Posterior vena cava (tissue), 2 donors: ENCODE measurements at places on chromosomes 2 and 18.
A peak's percentile ranks its signal among the peaks of the same experiment; 100 is the strongest.

GRCh38 chr2:142840436-142840835 lies 37.0 kb upstream of the KYNU start:
- no peak for DNase-seq

DNA sequence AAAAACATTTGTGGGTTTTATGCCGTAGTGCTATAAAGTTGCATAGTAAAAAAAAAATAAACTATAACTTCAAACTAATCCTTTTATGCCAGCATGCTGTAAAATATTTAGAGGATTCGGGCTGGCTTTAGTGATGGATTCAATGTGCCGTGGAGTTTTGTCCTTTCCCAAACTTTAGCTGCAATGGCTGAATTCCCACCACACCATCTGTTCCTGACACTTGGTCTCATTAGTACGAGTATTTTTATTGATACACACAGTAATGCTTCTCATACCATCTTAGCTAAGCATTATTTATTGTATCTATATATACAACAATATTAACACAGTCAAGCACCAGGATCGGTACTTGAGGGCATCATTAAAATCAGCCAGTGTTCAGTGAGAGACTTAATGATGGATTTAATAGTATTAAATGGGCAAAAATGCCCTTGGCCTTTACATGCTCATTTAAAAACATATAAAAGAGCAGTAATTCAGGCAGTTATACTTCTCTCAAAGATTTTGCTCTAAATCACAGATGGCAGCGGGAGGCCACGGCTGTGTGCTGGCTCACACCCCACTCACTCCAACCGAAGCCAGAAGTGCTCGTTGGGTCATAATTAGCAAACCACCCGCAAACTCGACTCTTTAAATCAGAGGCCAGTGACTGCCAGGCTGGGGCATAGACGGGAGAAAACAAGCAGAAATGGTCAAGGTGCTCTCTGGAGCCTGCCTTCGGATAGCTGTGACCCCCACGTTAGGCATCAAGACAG lies 297.0 kb upstream of the REV1 start:
- no peak for DNase-seq

GRCh38 chr2:46803911-46804670 lies 111.5 kb downstream of the MCFD2 start:
- no peak for DNase-seq

DNA sequence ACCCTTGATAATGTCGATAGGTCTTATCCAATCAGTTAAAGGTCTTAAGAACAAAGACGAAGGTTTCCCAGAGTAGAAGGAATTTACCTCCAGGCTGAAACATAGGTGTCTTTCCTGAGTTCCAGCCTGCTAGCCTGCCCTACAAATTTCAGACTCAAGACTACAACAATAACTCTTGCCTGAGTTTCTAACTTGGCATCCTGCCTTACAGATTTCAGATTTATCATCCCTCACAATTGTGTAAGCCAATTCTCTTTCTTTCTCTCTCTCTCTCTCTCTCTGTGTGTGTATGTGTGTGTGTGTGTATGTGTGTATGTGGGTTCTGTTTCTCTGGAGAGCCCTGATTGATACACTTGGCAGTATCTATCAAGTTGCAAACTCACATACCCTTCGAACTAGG lies 37.2 kb upstream of the B4GALT6 start:
- no peak for DNase-seq

GRCh38 chr2:132953771-132954170 lies 283.8 kb upstream of the LYPD1 start:
- DNase-seq: no peak

DNA sequence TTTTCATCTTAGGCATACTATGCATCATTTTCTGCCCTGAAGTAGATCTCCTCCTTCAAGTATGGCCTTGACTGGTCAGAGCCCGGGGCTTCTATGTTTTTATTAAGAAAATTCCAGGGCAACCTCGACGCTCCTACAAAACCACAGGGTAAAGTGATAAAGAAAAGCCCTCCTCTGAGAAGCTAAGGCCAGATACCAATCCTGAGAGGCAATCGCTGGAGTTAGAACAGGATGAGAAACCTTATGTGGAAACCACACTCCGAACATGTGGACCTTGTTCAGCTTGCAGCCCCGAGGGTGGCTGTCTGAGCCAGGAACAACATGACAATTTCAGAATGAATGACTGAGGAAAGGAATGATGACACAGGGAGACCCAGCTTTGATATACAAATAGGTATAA lies 35.6 kb downstream of the RMC1 start:
- DNase-seq: no peak

DNA sequence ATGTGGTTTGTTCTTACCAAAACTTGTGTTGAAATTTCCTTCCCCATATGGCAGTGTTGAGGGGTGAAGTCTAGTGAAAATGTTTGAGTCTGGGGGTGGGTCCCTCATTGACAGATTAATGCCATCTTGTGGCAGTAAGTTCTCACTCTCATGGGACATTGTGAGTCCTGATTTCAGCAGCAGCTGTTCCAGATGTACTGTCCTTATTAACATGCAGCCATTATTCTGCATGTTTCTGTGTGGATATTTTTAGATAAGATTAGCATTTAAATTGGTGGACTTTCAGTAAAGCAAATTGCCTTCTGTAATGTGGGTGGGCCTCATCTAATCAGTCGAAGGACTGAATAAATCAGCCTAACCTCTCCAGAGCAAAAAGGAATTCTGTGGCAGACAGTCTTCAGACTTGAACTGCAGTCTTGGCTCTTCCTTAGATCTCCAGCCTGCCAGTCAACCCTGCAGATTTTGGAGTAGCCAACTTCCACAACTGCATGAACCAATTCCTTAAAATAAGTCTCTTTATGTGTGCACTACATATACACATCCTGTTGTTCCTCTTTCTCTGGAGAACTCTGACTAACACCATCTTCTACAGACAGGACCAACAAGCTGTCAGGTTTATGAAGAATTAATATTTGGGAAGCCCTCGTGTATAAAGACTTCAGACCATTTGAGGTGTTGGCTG lies 138.7 kb upstream of the ZNF516 start:
- no peak for DNase-seq

DNA sequence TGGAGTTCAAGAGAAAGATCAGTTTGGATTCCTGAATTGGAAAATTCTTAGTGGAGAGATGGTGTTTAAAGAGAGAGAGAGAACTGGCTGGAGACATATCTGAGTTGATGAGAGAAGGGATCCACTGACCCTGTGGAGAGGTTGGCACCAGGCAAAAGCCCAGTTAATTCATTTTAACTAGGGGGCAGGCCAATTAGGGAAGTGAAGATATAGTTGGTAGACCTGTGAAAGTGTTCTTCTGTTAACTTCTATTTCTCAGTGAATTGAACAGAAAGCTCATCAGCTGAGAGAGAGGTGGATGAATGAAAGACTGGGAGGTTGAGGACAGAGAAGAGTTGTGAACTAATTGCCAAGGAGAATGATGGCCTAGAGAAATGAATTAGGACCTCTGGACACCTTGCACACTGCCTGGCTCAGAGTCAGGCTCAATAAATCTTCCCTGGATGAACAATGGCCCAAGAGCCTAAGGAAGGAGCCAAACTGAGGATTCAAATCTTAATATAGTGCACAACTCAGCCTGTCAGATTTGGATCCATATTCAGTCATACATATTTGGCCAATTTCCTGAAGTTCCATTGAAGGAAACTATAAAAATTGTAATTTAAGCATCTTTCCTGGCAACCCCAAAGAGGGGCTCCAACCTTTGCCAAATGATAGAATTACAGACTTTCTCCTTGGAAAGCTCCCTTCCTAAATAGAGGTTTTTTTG lies 82.2 kb upstream of the RMDN2 start:
- no peak for DNase-seq

DNA sequence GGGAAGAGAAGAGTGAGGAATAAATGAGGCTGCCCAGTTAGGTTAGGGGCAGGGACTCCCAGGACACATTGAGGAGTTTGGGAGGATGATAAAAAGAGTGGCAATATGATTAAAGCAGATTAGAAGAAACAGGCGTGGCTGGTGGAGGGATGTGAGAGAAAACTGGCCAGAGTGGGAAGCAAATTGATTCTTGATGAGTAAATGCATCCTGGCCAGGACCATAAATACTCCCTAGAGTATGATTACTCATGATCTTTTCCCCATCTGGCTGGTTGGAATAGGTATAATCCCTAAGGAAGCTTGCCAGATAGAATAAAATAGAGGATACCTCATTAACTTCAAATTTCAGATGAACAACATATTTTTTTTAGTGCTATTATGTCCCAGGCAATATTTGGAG lies 21.5 kb upstream of the DAW1 start:
- DNase-seq: no peak

GRCh38 chr2:144519934-144520731 lies at the start of gene ZEB2:
Gene ZEB2 (minus strand): TSS chr2:144520119. CDS start chr2:144517350, 2,769 bp downstream.
- peak; percentile 84 for DNase-seq
